ENCODE measurements at places on chromosomes 7 and 10.

DNA sequence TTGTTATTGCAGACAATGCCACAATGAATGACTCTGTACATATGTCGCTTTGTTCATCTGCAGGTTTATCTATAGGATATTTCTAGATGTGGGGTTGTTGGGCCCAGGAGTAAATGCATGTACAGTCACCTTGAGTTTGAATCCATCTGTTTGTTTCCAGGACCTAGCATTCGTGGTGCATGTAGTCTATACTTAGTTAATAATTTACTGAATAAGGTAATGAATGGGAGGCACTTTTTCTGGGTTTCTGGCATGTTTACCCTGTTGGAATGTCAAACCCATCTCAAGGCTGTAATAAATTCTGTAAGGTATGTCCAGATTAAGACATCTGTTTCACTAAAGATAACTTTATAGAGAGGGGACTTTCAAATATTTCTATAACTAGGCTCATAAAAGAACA, 23.5 kb downstream of the HECTD2 start:
- DNase-seq = no peak

DNA sequence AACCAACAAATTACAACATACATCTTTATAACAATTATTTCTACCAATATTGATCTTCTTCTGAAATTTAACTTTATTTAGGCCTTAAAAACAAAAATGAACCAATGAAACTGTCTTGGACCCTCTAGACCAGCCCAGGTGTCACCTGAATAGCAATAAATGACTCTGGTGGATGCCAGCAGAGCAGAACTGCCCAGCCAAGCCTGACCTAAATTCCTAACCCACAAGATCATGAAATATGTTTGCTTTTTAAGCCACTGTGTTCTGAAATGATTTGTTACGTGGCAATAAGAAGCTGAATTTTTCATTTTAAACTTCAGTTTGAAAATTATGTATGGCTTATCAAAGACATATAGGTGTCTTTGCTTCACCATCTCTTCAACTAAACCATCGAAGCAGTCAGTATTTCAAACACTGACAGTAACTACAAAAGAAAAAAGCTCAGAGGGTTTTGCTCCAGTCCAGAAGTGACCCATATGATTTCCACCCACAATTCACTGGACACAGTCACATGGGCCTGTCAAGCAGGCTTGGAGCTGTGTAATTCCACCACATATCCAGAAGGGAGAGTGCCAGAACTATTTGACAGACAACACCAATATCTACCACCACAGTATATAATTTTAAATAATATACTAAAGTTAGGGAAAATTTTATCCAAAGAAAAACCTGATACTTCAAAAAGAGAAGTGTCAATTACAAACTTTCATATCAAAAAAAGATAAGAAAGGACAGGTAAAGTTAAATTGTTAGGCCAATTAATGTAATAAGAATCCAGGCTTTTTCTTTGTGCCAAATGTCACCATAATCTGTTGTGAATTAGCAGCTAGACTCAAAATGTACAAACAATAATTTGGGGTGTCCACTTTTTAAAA, 94.5 kb downstream of the KMT2C start:
- DNase-seq = no peak

GRCh38 chr10:128708182-128708581, 582.0 kb upstream of the MKI67 start:
- no peak for DNase-seq

- no peak for DNase-seq
Measured at GRCh38 chr7:152568972-152569371, 107.0 kb downstream of the XRCC2 start.

DNA sequence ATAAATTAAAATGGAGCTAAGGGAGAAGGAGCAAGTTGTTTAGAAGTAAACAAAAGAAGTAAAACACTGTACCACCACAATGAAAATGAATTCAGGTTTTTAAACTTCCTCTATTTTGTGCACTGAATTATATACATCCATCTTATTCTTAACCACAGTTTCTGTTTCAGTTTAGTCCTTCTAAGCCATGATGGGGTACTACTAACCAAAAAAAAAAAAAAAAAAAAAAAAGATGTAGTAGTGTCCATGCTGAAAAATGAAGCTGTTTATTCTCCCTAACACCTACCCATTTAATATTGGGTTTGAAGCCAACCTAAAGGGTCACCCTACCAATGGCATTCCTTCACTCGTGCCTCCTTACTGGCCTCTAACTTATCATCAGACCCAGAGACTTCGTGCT, 3.4 kb upstream of the BMPR1A start:
- DNase-seq = no peak

- no peak for DNase-seq
Measured at GRCh38 chr7:158282461-158283001, 305.1 kb downstream of the PTPRN2 start.

GRCh38 chr7:5649641-5650040, 131.8 kb downstream of the RNF216 start:
- DNase-seq = no peak

DNA sequence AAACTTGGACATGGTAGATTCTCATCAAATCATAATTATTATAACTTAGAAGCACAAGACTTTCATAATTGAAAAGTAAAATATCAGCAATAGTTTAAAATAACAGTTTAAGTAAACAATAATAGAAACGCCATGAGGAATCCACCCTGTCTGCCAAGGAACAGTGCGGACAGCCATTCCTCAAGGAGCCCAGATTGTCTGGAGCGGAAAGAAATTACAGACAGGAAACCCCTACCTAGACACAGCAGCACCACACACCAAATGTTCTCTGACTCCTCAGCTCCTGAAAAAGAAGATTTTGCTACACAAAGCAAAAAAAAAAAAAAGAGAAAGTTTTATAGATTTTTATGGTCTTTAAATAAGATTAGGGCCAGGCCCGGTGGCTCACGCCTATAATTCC, 21.5 kb upstream of the SEC61G start:
- DNase-seq = no peak

DNA sequence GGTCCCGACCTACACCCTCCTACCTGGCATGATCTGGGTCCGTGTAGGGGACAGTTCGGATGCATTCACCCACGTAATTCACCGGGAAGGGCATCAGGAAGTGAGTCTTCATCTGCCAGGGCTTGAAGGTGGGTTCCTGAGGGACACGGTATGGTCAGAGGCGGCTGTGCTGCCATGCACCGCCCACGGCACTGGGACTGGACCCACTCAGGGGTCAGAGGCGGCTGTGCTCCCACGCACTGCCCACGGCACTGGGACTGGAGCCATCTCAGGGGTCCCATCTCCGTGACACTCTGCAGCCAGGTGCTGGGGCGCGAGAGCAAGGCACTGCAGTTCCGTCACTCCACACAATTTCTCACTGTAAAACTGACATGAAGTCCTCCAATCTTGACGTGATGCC, 29.2 kb downstream of the PITRM1 start:
- no peak for DNase-seq

- no peak for DNase-seq
Measured at GRCh38 chr7:17965603-17966002, 25.3 kb upstream of the SNX13 start.

DNA sequence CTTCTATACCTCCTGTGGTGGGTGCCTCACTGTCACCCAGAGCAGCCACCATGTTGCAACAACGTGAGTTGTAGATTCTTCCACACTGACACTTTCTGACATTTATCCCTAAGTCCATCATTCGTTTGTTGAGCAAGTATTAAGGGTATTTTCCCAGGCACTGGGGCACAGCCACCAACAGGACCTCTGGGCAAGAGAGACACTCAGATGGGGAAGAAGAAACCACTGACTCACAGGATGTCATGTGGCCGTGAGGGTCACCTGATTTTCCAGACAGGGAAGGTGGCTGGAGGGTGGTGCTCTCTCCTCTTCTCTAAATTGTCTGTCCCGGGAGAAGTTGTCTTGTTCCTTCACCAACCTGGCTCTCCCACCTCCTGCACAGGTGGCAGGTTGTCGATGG, 51.7 kb upstream of the PPIF start:
- DNase-seq = no peak

- no peak for DNase-seq
Measured at GRCh38 chr7:101586078-101586905, 42.8 kb downstream of the MYL10 start.

GRCh38 chr10:84164442-84164841, 9.2 kb upstream of the GPR15LG start:
- DNase-seq = no peak

DNA sequence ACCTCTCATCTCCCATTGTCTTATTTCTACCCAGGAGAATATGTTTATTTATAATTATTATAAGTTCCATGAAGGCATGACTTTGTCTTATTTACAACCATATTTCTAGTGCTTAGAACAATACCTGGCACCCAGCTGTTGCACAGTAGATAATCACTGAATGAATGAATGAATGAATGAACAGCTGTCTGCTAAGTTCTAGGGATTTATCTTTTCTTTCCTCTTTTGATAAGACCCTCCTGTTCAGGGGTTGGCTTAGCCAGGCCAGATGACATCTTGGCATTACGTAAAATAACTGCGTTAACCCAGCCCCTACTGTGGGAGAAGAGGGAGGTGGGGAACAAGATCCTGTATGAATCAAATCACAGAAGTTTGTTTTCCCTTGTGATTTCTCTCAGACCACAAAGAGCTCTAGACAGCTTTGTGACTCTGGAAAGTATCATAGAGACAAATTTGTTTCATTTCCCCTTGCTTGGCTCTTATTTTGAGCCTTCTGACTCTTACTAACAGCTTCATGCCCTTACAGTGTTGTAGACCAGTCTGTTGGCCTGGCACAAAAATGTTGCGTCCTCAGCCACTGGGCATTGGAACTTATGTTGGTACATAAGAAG, 8.4 kb downstream of the ZNF862 start:
- DNase-seq = no peak

All from activated T-cell treated with anti-CD3 and anti-CD28 coated beads, Interleukin-2, amount 50 U/mL, for 4 hours (primary cell).